ENCODE measurements at places on chromosomes 1 and 21.

DNA sequence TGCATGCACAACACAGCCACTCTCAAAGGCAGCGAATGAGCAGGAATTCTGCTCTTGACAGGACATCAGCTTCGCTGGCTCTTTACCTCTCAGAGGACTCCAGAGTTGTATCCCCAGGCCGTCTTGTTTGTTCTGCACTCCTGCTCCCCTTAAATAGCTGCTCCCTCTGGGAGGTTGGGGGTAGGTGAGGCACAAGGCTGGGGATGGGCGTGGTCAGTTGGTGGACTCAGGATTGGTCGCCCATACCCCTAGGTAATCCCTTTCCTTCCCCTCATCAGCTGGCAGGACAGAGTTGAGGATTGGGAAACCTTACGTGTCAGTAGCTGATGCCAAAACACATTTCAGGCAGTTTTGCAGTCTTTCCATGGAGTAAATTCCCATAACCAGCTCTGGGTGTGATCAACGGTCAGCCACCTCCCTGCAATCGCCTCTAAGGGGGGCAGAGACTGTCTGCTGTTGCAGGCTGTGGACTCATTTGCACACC is at the start of gene PLA2G2A:
Gene PLA2G2A (minus strand): TSS at position 125 of the 484 bp plus-strand sequence. CDS start 845 bp downstream, outside the sequence.
- no peak for DNase-seq

GRCh38 chr1:223258751-223259198 is 105.2 kb downstream of the SUSD4 start:
- DNase-seq = peak; percentile 45

DNA sequence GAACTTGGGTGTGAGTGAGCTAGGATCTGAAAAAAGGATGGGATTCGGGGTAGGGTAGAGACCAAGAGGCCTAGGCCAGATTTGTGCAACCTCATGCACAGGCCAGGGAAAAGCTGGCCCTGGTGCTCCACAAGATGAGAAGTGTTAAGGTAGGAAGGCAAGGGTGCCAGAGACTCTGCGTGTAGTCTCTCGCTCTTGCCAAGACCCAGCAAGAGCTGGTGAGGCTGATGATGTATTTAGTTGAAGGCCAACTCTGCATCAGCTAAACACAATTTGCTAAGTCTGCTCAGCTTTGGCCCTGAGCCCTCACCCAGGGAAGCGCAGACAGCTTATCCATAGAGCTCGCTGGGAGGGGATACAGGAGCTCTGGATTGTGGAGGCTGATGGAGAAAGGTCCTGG is 26.6 kb upstream of the SOX13 start:
- DNase-seq = no peak

DNA sequence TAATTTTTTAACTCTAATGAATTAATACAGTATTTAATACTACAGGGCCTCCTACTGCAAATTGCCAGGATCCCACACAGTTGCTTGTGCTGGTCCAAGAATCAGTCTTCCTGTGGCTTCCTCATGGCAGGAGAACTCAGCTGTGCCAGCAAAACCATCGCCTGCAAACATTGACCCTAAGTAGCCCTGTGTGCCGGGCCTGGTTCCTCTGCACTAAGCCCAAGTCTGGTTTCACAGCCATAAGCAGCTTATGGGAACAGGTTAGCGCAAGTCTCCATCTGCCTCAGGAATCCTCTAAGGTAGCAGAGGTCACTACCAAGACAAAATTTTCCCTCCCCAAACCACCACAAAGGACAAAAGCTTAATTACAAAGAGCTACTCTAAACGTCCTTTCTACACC is 216.6 kb downstream of the PLA2G4A start:
- no peak for DNase-seq

GRCh38 chr1:158107916-158108315 is 72.8 kb upstream of the CD1D start:
- DNase-seq = no peak

DNA sequence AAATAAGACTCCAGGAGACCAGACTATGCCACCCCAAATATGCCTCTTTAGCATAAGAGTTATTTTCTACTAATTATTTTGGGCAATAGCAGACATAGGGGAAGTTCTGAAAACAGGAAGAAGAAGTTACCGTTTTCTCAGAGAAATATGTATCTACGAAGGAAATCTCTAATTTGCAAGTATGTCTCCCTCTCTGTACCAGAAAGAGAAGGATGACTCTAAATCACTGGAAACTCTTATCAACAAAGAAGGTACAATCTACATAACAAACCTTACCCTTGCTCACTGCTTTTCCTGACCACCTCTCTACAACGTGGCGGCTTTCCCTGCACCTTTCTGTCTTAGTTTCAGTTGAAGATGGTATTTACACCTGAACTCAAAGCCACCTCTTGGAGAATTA is 49.0 kb downstream of the OMA1 start:
- no peak for DNase-seq
